ENCODE measurements at places on chromosomes 2 and 18.
A peak's percentile ranks its signal among the peaks of the same experiment; 100 is the strongest.

- DNase-seq, result no peak
Observed at GRCh38 chr2:110771547-110772382, 39.4 kb downstream of the ACOXL start.

DNA sequence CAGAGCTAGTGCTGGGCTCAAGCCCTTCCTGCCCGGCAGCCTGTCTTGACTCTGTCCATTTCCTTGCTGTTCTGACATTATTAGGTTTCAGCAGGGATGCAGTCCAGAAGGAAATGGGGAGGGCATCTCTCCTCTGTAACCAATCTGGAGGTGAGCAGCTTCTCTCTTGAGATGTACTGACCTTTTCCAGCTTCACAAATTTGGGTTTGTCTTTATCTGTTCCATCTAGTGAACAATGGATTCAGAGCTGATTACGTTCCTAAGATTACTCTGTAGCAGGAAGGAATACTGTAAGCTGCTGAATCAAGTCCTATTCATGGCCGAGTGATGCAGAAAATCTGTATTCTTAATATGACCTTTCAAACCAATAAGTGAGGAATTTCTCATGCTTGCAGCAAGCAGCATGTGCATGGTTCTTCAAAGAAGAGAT is 11.0 kb downstream of the PLA2R1 start:
- DNase-seq, result peak; percentile 53

DNA sequence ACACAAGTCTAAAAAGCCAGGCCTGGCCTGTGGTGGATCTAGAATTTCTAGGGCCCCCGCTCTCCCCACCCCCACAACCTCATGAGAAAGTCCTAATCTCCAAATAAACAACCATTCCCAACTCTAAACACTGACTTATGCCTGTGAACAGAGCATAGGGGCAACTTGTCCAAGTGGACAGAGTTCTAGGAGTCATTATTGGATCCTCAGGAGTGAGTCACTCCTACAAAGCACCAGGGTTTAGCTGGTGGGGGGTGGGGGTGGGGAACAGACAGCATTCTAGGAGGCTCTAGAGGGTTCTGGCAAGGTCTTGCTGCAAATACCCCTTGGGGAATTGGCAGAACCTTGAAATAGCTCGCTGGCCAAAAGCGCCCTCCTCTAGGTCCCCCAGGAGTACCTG is 83.3 kb downstream of the ZCCHC2 start:
- no peak for DNase-seq

- DNase-seq, result no peak
Observed at GRCh38 chr2:171176516-171176915, 15.8 kb upstream of the TLK1 start.

DNA sequence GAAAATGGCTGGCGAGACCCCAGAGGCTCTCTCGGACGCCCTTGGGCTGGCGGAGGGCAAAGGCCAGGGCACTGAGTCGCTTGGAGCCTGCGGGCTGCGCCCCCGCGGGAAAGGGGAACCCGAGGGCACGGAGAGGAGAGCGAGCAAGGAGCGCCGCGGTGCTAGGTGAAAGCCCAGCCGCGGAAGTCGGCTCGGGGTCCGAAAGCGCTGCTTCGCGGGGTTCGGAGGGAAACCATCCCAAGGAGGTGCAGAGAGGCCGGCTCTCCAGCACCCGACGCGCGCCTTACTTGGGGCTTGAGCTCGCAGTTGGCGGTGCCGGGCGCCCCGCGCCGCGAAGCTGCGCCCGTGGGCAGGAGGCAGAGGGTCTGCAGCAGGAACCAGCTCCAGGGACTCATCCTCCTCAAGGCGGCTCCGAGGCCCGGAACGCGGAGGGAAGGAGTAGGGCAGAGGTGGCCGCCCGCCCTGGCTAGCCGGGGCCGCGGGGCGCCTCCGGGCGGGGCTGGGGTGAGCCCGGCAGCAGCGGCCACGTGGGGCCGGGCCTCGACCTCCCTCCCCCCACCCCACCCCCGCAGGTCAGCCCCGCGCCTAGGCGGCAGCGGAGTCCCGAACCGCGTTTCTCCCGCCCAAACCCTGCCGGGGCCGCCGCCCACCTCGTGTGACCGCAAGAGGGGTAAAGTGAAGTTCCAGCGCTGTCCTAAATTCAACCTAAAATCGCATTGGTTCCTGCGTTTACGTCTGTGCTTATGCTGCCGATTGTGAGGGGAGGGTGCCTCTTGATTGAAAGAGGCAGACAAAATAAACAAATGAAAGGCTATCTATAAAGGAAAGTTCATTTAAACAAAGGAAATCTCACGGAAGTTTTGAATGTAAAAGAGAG is at the start of gene TRABD2A:
Gene TRABD2A (minus strand): TSS at position 440 of the 877 bp plus-strand sequence. CDS start 45 bp downstream, at position 395.
- peak; percentile 60 for DNase-seq

- DNase-seq, result peak; percentile 59
Observed at GRCh38 chr2:228938629-228939028, 332.5 kb downstream of the PID1 start.

- DNase-seq, result no peak
Observed at GRCh38 chr2:120701499-120701898, 34.2 kb upstream of the GLI2 start.

GRCh38 chr2:160062292-160063005 is at the start of gene PLA2R1:
PLA2R1 (minus strand) TSS chr2:160062615; CDS start chr2:160062403, 212 bp downstream.
- DNase-seq, result peak; percentile 74

- no peak for DNase-seq
Observed at GRCh38 chr2:239960929-239961661, 64.0 kb downstream of the NDUFA10 start.

DNA sequence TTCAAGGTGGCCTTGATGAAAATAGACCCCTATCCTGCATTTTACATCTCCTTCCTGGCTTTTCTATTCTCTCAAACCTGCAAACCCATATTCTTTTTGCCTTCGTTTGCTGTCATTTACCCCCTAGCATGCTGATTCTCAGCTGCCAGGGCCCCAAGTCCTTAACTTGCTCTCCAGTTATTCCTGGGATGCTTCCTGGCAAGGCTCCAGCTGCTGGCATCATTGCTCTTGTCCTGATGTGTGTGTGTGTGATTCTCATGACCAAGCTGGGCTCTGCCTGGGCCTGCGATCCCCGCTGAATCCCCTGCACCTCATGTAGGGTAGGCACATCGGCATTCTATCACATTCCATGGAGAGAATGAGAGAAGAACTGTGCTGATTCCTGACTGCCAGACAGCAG is 11.9 kb downstream of the NPAS2 start:
- no peak for DNase-seq

- DNase-seq, result no peak
Observed at GRCh38 chr2:25207078-25207545, 38.7 kb upstream of the POMC start.

DNA sequence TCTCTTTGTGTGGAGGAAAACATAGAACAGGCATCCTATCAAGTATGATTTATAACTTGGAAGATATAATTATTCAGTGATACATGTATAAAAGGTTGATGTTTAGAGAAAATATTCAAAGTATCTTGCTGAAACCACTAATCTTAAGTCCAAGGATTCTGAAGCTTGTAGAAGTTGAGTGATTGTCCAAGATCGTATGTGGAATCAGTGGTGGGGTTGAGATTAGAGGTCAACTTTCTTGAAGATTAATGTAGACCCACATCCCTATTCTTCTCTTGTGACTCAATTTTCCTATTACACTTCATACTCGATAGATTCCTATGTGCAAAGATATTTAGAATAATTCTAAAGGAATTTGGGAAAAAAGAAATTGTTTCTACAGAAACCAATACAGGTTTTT is 1565.9 kb upstream of the ACVR2A start:
- no peak for DNase-seq
